CD4-positive, alpha-beta T cell treated with Interleukin-12 subunit alpha and Interleukin-12 subunit beta, for 1 hour (primary cell): ENCODE measurements at places on chromosomes 13 and 19.
A peak's percentile ranks its signal among the peaks of the same experiment; 100 is the strongest.

- DNase-seq, result peak; percentile 78
Measured at GRCh38 chr19:4636151-4636717, 3.1 kb upstream of the TNFAIP8L1 start.

- no peak for DNase-seq
Measured at GRCh38 chr13:60347690-60348089, 49.3 kb upstream of the TDRD3 start.

DNA sequence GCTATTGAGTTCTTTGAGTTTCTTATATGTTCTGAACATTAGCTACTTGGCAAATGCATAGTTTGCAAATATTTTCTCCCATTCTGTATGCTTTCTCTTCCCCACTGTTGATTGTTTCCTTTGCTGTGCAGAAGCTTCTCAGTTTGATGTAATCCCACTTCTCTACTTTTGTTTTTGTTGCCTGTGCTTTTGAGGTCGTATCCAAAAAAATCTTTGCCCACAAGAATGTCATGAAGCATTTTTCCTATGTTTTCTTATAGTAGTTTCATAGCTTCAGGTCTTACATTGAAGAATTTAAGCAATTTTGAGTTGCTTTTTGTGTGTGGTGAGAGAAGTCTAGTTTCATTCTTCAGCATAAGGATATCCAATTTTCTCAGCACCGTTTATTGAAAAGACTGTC, 536.7 kb upstream of the ARGLU1 start:
- no peak for DNase-seq

DNA sequence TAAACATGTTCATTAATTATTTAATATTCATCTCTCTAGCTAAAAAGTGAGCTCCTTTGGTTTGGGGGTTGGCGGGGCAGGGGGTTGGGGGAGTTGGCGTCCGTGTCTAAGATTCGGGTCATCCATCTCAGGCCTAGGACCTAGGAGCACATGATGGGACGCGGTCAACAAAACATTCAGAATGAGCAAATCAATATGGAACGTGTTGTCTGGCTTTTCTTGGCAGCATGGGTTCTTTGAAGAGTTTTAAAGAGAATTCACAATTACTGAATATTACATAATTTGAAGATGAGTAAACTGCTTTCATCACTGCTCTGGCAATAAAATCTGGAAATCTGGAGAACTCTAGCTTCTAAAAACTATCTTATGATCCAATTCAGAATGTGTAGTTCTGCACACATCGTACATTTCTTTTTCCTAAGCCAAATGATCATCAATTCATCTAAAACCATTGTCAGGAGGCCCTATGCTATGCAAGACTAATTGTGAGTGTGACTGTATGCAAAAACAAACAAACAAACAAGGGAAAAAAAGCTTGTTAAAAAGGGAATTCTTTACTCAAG, 5.4 kb upstream of the ARGLU1 start:
- no peak for DNase-seq

DNA sequence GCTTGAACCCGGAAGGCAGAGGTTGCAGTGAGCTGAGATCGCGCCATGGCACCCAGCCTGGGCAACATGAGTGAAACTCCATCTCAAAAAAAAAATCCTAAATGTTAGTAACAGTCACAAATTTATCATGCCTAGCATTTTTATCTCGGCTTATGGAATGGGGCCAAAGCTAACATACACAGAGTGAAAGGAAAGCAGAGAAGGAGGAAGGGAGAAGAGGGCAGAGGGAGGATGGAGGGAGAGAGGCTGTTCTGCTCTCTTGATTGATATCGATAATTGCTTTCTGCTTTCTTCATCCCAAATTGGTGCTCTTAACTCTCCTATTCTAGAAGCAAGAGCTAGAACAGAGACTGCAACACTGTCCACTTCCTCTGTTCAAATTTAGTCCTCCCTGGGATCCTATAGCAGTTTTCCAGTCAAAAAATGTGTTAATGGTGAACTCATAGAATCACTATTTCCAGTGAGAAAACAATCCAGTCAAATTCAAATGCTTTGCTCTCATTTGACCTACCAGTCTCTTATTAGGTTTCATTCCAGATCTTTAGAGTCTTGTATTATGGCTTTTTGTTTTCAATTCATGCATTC, 15.8 kb upstream of the TUBGCP3 start:
- DNase-seq, result no peak

- no peak for DNase-seq
Measured at GRCh38 chr13:109668433-109669233, 117.8 kb downstream of the IRS2 start.

- DNase-seq, result no peak
Measured at GRCh38 chr13:72462726-72463125, 264.7 kb downstream of the MZT1 start.

DNA sequence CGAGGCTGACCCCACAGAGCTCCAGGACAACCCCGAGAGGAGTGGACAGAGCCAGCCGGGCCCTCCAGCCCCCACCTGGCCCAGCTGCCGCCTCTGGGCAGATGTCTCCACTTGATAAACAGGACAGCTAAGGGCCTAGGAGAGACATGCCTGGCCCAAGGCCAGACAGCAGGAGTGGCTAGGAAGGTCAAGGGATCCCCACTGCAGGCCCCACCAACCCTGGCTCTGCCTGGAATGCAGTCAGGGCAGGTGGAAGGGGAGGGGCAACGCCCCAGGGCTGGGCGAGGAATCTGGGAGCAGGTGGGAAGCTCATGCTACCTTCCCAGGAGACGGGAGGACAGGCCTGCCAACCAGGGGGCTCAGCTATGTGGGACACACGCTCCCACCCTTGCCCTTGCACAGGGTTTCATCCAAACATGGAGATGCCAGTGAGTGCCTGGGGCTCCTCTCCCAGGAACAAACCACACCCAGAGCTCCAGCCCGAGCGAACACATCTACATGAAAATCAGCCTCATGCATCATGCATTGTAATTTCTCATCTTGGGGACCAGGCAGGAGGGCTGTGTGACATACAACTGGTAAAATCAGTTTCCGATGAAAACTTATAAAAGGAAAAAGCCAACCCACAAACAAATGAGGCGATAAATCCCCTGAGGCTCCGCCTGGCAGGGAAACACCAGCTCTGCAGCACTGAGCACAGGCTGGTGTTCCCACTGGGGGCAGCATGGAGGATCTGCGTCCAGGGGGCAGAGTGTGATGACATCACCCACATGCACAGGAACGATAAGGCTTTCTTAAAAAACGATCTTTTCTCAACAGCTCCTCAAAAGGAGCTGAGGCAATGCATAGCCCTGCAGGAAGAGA, 25.0 kb downstream of the SH3GL1 start:
- DNase-seq, result no peak

GRCh38 chr19:19566306-19566705, 28.2 kb downstream of the CILP2 start:
- DNase-seq, result no peak

DNA sequence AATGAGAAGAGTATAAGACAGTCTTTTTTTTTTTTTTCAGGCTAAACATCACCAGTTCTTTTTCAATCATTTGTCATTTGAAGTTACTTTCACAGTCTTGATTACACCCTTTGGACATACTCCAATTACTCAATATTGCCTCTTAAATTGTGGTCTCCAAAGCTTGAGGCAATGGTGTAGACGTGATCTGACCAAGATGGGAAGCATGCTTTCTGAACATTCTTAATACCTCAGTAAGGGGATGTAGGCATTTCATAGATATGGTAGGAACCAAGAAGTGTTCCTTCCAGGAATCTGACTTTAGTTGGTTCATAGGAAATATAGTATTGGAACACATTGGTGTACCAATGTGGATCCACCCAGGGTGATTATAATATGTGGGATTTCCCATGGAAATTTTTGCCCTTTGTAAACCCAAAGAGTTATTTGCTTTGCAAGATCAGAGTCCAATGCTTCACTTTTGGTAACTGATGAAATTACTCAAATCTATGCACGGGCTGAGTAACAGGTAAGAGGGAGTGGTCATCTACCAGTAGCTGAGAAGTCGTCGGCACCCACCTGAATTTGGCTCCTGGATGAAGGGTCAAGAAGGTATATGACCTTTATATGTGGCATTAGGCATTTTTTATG, 62.2 kb downstream of the ERCC5 start:
- DNase-seq, result no peak

DNA sequence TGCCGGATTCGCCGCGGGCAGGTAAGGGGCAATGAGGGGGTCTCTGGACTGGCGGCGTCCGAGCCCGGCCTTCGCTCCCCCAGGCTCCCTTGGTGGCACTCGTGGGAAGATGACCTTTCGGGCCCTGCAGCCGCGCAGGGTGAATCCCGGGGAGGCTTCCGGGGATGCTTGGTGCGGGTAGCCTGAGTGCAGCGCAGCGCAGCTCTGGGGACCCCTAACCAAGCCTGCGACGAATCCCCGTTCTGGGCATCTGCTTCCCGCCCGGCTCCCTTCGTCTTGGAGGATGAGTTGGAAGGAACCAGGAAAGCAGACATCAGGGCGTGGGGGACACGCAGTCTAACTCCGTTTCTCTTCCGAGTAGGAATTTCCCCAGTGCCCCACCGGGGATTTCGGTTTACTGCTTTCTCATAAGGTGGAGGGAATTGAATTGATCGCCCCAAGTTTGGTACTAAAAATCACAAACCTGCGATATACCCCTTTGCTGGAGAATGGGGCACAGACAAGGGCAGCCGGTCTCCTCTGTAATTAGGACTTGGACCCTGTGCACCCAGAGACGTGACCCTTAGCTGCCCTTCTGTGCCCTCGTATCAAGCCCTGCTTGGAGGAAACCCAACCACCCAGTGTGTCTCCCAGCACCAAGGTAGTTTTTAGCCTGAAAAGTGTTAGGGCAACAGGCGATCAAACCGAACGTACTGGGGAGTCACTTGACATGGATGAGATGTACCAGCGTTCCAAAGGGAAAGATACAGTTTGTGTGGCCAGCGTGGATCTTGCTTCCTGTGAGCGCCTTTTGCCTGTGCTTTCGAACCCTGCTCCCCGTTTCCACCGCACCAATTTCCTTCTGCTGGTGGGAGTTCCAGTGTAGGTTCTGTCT, 1.0 kb downstream of the GPC5 start:
- DNase-seq, result peak; percentile 12

- DNase-seq, result no peak
Measured at GRCh38 chr13:111925146-111925875, 141.6 kb upstream of the SOX1 start.

- no peak for DNase-seq
Measured at GRCh38 chr13:93771227-93771626, 544.6 kb downstream of the GPC6 start.

DNA sequence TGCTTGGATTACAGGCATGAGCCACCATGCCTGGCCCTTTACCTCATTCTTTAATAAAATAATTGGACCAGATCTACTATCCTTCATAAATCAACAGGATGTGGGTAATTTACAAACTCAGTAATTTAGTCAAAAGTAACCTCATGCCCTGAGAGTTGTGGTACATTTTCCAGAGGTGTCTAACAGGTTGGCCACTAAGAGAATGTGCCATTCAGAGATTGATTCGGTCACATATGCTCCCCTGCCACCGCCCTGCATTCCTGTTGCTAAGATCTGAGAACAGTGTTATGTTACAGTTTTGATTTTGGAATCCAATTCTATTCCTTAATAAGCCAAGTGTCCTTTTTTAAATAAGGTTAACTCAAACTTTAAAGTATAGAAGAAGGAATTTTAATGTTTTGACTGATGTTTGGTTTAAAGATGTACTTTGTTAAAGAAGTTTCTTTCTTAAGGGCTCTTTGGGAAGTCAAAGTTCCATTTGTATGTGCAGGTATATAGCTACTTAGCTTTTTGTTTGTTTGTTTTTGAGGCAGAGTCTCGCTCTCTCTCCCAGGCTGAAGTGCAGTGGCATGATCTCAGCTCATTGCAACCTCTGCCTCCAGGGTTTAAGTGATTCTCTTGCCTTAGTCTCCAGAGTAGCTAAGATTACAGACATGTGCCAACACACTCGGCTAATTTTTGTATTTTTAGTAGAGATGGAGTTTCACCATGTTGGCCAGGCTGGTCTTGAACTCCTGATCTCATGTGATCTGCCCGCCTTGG, 29.2 kb downstream of the PHF11 start:
- DNase-seq, result no peak

GRCh38 chr19:8333767-8334457, 9.2 kb downstream of the KANK3 start:
- no peak for DNase-seq

DNA sequence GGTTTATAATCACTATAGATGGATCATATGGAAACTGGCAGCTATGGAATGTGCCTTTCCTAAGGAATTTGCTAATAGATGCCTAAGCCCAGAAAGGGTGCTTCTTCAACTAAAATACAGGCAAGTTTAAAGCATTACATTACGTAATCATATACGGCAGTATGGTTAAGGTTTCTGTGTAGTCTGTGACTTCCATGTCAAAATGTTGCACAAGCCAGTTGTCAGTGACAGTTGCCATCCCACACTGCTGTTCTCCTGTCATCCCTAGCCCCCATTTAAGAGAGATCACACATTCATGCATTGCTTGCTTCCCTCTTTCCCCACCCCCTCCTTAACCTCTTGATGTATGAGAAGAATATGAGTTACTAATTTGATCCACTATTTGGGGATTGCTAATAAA, 47.3 kb downstream of the BRCA2 start:
- no peak for DNase-seq

DNA sequence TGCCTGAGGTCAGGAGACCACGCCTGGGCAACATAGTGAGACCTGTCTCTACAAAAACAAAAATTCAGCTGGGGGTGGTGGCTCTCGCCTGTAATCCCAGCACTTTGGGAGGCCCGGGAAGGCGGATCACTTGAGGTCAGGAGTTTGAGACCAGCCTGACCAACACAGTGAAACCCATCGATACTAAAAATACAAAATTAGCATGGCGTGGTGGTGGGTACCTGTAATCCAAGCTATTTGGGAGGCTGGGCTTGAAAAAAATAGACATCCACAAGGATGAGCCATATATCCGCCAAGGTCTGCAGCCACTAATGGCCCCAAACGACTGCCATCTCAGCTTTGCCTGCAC, 3.1 kb downstream of the RPS16 start:
- no peak for DNase-seq

GRCh38 chr13:105806628-105806920, 728.9 kb downstream of the EFNB2 start:
- DNase-seq, result no peak

DNA sequence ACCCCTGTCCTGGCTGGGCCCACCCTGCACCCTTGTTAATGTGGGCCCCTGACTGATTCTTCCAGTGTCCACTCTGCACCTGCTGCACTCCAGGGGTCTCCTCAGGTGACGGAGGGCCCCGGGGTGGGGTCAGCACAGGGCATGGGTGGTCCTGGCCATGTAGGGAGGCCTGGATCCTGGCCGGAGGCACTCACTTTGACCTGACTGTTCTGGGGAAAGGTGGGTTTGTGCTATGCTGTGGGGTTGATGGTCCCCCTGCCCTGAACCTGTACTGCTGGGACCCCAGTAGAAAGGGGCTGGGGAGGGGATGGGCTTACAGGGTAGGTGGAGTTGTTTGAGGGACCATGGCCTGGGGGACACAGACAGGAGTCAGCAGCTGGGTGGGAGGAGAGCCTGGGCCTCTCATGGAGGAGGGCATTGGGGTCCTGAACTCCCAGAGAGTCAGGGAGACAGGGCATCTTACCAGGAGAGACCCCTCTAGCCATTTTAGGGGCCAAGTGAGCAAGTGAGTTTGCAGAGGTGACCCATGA, 25.8 kb upstream of the CEACAM1 start:
- no peak for DNase-seq

DNA sequence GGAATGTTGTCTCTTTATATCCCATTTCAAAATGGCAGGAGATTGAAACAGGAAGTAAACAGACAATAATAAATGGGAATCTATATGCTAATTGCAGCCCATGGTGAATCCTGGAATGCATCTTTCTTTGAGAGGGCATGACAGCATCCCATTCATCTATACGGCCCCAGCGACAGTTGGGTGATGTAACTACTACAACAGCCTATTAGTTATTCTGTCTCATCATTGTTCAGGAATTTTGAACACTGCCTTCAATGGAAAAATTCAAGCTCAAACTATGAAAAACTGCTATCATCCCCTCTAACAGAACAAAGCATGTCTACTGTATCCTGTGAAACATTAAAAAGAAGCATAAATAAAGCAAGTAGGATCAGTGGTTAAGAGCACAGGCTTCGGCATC, 262.1 kb downstream of the DCT start:
- DNase-seq, result no peak
